ENCODE measurements at places on chromosomes 5 and 9. TPM values are rescaled to one million over a fixed set of nuclear protein-coding genes. Genes with fewer than 3 reads are reported as not detected.

DNA sequence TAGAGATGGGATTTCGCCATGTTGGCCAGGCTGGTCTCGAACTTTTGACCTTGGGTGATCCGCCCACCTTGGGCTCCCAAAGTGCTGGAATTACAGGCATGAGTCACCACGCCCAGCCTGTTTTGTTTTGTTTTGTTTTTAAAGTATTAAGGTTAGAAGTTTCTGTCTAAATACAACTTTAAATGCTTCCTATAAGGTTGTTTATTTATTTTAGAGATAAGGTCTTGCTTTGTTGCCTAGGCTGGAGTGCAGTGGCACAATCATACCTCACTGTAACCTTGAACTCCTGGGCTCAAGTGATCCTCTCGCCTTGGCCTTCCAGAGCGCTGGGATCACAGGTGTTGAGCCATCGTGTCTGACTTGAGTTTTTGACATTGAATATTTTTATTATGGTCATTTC lies 11.4 kb downstream of the MRRF start:
- peaks cover 2% of the 10 kb centered on the region for H3K4me1 ChIP-seq
- H3K27ac ChIP-seq = no peak overlapping the region
- H3K27me3 ChIP-seq = no peaks in the 10 kb centered on the region
- DNase-seq = no peak

- no peaks in the 10 kb centered on the region for H3K4me1 ChIP-seq
- no peaks in the 10 kb centered on the region for H3K36me3 ChIP-seq
- no peak overlapping the region for H3K27ac ChIP-seq
- H3K4me3 ChIP-seq = no peak overlapping the region
- H3K27me3 ChIP-seq = peaks cover 4% of the 10 kb centered on the region
These were observed 59.6 kb upstream of the FAM120A start for GRCh38 chr9:93391898-93392297.

- peaks cover 26% of the 10 kb centered on the region for H3K4me1 ChIP-seq
- peak overlapping the region; percentile 48 for H3K4me3 ChIP-seq
- DNase-seq = peak; percentile 16
- no peaks in the 10 kb centered on the region for H3K36me3 ChIP-seq
- peaks cover 2% of the 10 kb centered on the region for H3K27me3 ChIP-seq
These were observed 41.5 kb downstream of the TTLL11 start for GRCh38 chr9:122051351-122052321.

DNA sequence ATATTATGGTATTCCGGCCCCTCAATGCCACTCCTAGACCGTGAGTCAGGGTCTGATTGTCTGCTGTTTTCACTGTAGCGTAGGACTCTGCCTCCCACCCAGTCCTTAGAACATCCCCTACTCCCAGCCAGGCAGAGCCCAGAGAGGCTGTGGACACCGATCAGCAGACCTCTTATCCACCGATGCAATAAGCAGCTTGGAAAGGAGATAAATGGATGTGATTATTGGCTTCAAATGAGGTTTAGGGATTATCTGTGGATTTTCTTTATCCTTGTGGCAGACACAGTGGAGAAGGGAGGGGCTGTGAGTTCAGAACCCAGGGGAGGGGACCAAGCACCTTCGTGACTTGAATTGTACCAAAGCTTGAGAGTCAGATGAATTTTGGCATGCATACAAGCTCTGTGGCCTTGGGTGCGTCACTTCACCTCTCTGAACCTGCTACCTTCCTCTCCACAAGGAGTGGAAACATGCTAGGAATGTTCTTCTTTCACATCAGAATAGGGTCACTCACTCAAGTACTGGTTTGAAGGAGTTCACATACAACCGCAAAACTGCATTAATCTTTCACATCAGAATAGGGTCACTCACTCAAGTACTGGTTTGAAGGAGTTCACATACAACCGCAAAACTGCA lies 83.1 kb upstream of the CPLX2 start:
- no peaks in the 10 kb centered on the region for H3K4me1 ChIP-seq
- H3K36me3 ChIP-seq = no peaks in the 10 kb centered on the region
- no peak overlapping the region for H3K27ac ChIP-seq
- no peak overlapping the region for H3K4me3 ChIP-seq
- no peak for DNase-seq

GRCh38 chr5:156327296-156327695 lies 332 bp downstream of the SGCD start:
- H3K27ac ChIP-seq = no peak overlapping the region
- H3K36me3 ChIP-seq = no peaks in the 10 kb centered on the region
- H3K4me3 ChIP-seq = no peak overlapping the region
- no peak for DNase-seq

DNA sequence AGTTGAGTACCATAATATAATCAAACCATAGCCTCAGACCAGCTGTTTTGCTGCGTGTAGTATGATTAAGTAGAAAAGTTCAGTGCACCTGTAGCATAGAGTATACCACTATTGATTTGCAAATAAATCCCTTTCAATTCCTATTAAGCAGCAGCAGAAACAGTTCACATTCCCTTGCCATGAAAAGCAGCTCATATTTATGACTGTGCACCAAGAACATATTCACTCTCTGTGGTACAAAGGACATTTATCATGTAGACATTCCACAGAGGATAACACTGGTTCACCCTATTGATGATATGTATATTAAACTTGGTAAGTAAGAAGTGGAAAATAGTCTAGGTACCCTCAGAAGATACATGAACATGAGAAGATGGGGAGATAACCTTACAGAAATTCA lies 1689.1 kb upstream of the CDH6 start:
- H3K27ac ChIP-seq = no peak overlapping the region
- DNase-seq = no peak
- peaks cover 4% of the 10 kb centered on the region for H3K27me3 ChIP-seq
- no peaks in the 10 kb centered on the region for H3K36me3 ChIP-seq
- no peak overlapping the region for H3K4me3 ChIP-seq

DNA sequence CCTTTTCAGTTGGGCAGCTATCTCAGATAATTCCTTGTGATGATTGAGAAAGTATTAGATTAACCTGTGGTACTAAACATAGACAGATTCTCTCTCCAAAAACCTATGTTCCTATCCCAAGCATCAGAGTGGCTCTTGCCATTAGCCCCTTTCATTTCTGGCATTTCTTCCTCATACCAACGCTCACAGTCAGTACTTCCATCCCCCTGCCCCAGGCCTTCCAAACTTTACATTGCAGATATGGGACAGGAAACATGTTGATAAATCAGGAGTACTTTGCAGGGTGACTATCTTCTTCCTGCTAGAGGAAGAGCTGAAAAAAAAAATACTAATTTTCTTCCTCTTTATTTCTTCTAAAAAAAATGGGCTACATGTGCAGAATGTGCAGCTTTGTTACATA lies 442.6 kb upstream of the RGMB start:
- H3K4me1 ChIP-seq = no peaks in the 10 kb centered on the region
- no peaks in the 10 kb centered on the region for H3K36me3 ChIP-seq
- no peak overlapping the region for H3K4me3 ChIP-seq
- DNase-seq = no peak
- H3K27me3 ChIP-seq = no peaks in the 10 kb centered on the region
- H3K27ac ChIP-seq = no peak overlapping the region

DNA sequence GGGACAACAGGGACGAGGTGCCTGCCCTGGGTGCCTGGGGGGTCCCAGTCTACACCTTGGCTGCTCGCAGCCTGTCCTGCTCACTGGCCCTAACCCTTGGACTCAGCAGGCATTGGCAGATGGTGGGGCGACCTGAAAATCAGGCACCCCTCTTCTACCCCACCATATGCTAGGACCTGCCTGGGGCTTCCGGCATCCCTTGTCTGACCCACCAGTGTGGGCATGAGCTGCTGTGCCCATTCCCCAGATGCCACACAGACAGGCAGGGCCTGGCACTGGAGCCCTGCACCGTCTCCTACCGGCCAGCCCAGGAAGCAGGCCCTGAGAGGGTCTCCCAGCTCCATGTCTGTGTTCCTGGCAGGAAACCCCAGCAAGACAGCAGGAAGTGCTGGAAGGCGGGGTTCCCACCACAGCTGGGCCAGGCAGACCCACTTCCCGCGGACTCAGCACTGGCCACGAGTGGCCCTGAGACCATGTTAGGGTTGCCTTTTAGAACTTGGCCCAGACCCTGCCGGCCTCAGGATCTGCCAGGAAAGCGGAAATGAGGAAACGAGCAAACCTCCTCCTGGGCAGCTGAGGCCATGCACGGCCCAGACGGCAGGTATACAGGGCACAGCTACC lies 3.1 kb downstream of the NINJ1 start:
- H3K4me1 ChIP-seq = peaks cover 47% of the 10 kb centered on the region
- H3K36me3 ChIP-seq = peaks cover 3% of the 10 kb centered on the region
- no peak for DNase-seq
- H3K4me3 ChIP-seq = no peak overlapping the region

DNA sequence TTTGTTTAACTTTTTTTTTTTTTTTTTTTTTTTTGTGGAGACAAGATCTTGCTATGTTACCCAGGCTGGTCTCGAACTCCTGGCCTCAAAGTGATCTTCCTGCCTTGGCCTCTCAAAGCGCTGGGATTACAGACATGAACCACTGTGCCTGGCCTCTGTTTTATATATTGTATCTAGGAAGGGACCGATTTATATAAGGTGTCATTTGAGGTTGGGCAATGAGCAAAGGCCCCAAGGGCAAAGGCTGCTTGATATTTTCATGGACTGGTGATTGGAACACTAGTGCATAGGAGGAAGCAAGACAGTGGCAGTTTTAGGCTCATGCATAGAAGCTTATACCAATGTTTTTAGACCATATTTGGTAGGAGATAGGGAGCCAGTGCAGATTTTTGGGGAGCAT lies 3.2 kb downstream of the SLC26A2 start:
- no peak overlapping the region for H3K27ac ChIP-seq
- no peaks in the 10 kb centered on the region for H3K27me3 ChIP-seq
- no peak for DNase-seq
- H3K4me1 ChIP-seq = peaks cover 40% of the 10 kb centered on the region
- H3K4me3 ChIP-seq = no peak overlapping the region
- H3K36me3 ChIP-seq = peaks cover 4% of the 10 kb centered on the region

- DNase-seq = peak; percentile 89
- peak overlapping the region; percentile 79 for H3K4me3 ChIP-seq
- peaks cover 12% of the 10 kb centered on the region for H3K27me3 ChIP-seq
- peaks cover 5% of the 10 kb centered on the region for H3K36me3 ChIP-seq
These were observed 18.1 kb downstream of the TCF7 start for GRCh38 chr5:134132372-134133187.

DNA sequence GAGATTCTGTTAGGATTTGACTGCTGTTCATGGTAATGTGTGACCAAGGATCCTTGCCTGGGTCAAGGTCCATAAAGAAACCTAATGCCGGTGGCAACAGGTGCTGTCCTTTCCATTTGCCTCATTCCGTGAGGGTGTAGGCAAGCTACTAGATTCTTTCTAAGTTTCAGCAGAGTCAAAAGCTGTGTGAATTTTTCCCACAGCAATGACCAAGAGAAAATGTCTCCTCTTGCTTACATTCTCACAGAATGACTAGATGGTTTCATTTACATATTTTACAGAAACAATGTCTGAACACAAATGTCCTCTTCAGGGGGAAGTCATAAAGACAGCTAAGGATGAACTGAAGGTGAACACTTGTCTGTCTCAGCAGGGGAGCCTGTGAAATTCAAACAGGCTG lies 75.3 kb upstream of the SV2C start:
- no peak overlapping the region for H3K27ac ChIP-seq
- H3K4me3 ChIP-seq = no peak overlapping the region
- no peak for DNase-seq
- no peaks in the 10 kb centered on the region for H3K4me1 ChIP-seq
- peaks cover 11% of the 10 kb centered on the region for H3K27me3 ChIP-seq

The B4GALT1 gene
- polyA plus RNA-seq = 21.7 TPM
